ENCODE measurements at places on chromosomes 4 and X. TPM values are rescaled to one million over a fixed set of nuclear protein-coding genes. Genes with fewer than 3 reads are reported as not detected.

The GAGE1 gene
- not detected for total RNA-seq

DNA sequence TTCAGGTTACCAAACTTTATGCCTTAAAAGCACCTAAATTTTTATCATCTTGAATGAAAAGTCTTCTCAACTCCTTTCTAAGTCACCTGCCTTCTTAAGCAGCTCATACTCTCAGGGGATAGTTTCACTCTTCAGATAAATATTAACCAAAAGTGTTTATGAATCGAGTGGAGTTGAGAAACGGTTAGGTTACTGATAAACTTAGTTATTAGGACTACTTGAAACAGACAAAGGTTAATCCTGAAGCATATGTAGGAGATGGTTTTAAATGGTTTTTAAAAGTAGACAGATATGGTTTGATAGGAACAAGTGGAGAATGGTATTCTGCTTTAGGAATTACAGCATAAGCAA is 32.8 kb downstream of the CLDN22 start:
- H3K36me3 ChIP-seq = peaks cover 4% of the 10 kb centered on the region
- no peaks in the 10 kb centered on the region for H3K4me1 ChIP-seq
- H3K4me3 ChIP-seq = no peak overlapping the region
- DNase-seq = no peak
- no peaks in the 10 kb centered on the region for H3K27me3 ChIP-seq

- peaks cover 4% of the 10 kb centered on the region for H3K4me1 ChIP-seq
- H3K36me3 ChIP-seq = no peaks in the 10 kb centered on the region
- no peak overlapping the region for H3K27ac ChIP-seq
Measured at GRCh38 chrX:130676861-130677260, 226.1 kb downstream of the ENOX2 start.

DNA sequence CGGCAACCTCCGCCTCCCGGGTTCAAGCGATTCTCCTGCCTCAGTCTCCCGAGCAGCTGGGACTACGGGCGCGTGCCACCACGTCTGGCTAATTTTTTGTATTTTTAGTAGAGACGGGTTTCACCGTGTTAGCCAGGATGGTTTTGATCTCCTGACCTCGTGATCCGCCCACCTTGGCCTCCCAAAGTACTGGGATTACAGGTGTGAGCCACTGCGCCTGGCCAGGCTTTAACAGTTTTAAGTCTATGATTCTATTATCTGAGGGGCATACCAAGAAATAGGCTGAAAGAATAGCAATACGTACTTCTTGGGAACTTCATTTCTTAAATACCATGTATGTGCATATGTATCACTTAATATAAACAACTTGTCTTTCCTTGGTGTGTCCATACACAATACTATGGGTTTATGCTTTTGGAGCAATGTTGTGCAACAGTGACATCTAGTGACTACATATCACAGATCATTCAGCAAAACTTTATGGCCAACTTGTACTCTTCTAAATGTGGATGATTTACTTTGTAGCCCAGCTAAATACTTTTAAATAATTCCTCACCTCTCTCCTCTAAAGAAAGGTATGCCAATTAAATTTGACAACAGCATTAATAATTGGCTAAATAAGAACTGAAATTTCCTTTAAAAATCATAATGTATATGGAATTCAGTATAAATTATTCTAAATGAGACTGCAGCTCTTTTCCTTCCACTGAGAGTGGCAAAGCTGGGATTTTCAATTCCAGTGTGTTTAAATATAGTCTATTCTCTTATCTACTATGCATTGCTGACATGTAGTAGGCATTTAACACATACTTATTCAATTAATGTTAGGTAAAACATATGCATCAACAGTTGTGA is 10.4 kb downstream of the SLC9B1 start:
- no peak overlapping the region for H3K27ac ChIP-seq
- peak; percentile 20 for DNase-seq
- no peaks in the 10 kb centered on the region for H3K27me3 ChIP-seq
- H3K4me1 ChIP-seq = peaks cover 8% of the 10 kb centered on the region

DNA sequence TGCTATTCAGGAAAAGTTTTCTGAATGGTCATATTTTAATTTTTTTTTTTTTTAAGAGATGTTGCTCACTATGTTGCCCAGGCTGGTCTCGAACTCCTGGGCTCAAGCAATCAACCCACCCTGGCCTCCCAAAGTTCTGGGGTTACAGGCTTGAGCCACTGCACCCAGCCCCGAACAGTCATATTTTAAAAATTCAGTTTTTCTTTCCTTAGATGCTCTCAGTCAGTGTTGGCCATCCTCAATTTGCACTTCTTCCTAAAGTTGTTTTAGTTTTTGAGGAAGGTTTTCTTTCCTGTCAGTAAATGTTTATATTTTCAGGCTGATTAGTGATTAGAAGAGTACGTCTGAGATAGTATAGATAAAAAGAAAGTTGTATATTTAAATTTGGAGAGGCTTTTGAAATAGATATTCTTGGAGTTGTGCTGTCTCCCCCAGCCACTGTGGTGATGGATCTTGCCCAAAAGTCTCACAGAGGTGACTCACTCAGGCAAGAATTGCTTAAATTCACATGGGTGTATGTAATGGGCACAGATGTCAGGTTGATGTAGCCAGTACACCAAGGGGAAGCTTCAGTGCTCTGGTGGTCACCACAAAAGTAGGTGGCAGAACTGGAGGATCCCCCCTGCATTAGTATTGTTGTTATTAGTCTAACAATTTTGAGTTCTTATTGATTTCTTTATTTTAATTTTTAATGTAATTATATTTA is 72.2 kb upstream of the ELOVL6 start:
- no peak overlapping the region for H3K4me3 ChIP-seq
- no peaks in the 10 kb centered on the region for H3K27me3 ChIP-seq
- no peak for DNase-seq
- no peaks in the 10 kb centered on the region for H3K4me1 ChIP-seq
- H3K36me3 ChIP-seq = no peaks in the 10 kb centered on the region

DNA sequence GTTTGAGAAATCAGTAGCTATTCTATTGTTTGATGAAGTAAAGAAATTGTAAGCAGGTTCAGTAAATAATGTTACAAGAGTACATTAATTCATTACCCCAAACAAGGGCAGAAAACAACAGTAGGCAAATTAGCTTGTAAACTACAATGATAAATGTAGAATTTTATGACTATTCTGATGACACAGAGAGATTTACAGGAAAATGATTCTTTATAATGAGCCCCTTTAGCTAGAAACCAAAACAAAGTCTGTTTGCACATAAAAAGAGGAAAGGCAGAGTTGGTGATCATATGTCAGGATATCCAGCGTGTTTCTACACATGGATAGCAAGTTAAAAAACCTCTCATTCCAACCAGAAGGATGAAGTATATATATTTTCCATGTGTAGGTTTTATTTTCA is 204.8 kb downstream of the CFAP299 start:
- H3K27me3 ChIP-seq = no peaks in the 10 kb centered on the region
- H3K36me3 ChIP-seq = no peaks in the 10 kb centered on the region
- no peak for DNase-seq
- H3K4me1 ChIP-seq = no peaks in the 10 kb centered on the region
- no peak overlapping the region for H3K27ac ChIP-seq

GRCh38 chrX:15947648-15948317 is 93.2 kb upstream of the AP1S2 start:
- no peak for DNase-seq
- no peak overlapping the region for H3K27ac ChIP-seq
- no peaks in the 10 kb centered on the region for H3K4me1 ChIP-seq
- no peak overlapping the region for H3K4me3 ChIP-seq

DNA sequence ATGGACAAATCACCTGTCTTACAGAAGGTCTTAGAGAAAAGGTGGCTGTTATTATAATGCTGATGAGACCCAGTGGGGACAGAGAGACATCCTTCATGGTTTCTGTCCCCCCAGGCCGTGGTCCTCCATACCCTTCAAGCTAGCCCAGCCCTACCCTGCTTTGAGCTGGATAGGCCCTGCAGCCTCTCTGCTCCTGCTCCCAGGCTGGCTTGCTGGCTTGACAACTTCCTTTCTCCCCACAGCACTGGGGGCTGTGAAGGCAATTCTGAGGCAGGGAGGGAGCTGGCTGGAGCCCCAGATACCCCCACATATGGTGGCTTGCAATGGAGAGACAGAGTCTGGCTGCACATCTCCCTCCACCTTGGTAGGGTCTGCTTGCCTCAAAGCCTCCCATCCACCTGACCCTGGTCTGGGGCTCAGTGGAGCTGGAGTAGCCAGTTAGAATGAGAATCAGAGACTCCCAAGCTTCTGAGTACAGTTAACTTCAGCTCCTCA is 118.2 kb downstream of the PJA1 start:
- H3K27me3 ChIP-seq = peaks cover 12% of the 10 kb centered on the region
- H3K27ac ChIP-seq = no peak overlapping the region
- no peaks in the 10 kb centered on the region for H3K36me3 ChIP-seq
- DNase-seq = no peak
- no peaks in the 10 kb centered on the region for H3K4me1 ChIP-seq

DNA sequence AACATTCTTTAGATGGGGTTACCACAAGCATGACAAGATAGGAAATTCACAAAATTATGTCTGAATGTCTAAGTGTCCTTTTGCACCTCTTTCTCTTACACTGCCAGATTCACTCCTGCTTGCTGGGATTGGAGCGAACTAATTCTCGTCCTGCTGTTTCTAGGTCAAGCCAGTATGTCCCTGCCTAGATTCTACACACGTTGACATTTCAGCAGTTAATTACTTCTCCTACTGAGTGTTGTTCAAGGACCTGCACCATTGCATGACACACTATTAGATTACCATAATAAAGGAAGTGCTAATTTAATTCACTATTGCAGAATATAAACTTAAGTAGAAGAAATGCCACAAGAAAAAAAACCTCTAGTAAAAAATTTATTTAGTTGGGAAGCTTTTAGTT is 1911.7 kb downstream of the PCDH7 start:
- DNase-seq = no peak
- H3K36me3 ChIP-seq = no peaks in the 10 kb centered on the region
- H3K4me3 ChIP-seq = no peak overlapping the region
- no peaks in the 10 kb centered on the region for H3K27me3 ChIP-seq

- no peaks in the 10 kb centered on the region for H3K27me3 ChIP-seq
- DNase-seq = no peak
- no peak overlapping the region for H3K27ac ChIP-seq
- H3K4me3 ChIP-seq = no peak overlapping the region
Measured at GRCh38 chr4:86978709-86979108, 43.9 kb downstream of the AFF1 start.

DNA sequence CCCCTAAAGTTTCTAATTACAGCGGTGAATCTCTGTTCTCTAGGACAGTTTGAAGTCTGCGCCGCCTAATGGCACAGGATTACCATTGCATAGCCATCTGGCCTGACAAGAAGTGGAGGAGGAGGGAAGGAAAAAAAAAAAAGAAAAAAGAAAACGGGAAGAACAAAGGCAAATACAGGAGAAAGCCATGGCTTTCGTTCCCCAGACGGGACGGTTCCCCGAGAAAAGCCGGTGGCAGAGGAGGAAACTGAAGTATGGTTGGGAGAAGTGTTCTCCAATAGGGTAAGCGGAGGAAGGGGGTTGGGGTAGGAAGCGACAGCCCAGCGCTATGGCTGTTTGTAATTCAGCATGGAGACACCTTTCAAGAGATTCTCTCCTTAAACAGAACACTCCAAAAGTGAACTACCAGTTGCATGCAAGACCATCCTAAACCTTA is 80.8 kb downstream of the HMGN5 start:
- peak; percentile 47 for DNase-seq
- peak overlapping the region; percentile 56 for H3K4me3 ChIP-seq
- peaks cover 8% of the 10 kb centered on the region for H3K4me1 ChIP-seq
- peaks cover 11% of the 10 kb centered on the region for H3K27me3 ChIP-seq
- H3K36me3 ChIP-seq = no peaks in the 10 kb centered on the region

DNA sequence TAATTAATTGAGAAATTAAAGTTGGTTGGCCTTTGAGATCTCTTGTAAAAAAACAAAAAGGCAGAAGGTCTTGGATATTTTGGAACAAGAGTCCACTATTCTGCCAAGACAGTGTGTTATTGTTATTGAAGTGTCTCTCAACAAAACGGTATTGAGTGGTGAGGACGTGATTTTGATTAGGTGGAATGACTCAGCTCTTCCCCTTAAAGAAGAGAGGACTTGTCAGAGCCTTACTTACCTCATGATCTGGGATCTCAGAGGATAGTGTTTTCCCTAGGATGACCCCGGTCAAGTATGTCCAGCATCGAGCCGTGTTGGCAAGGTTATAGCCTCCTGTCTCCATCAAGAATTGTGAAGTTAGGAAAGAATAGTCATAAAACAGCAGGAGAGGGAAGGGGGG is 110.9 kb downstream of the HDAC8 start:
- no peaks in the 10 kb centered on the region for H3K4me1 ChIP-seq
- H3K27me3 ChIP-seq = no peaks in the 10 kb centered on the region
- H3K27ac ChIP-seq = no peak overlapping the region
- no peak overlapping the region for H3K4me3 ChIP-seq

DNA sequence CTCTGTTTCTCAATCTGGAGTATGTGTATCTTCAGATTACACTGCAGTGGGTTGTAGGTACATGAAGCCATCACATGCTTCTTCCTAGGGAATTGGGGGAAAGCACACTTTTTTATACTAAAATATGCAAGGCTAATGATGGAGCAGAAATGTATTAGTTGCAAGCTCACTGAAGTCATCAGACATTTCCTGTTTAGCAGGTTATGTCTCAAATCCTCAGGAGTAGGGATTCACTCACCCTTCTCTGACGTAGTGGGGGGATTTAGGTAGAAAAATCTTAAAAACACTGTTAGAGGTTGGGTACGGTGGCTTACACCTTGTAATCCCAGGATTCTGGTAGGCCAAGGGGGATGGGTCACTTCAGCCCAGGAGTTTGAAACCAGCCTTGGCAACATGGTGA is 128.4 kb upstream of the GPC4 start:
- no peaks in the 10 kb centered on the region for H3K4me1 ChIP-seq
- no peaks in the 10 kb centered on the region for H3K36me3 ChIP-seq
- DNase-seq = no peak
- H3K4me3 ChIP-seq = no peak overlapping the region
- no peaks in the 10 kb centered on the region for H3K27me3 ChIP-seq

GRCh38 chrX:2965965-2966364 is 36.8 kb upstream of the ARSD start:
- no peaks in the 10 kb centered on the region for H3K27me3 ChIP-seq
- DNase-seq = no peak
- H3K4me3 ChIP-seq = no peak overlapping the region
- H3K27ac ChIP-seq = no peak overlapping the region
- no peaks in the 10 kb centered on the region for H3K36me3 ChIP-seq

DNA sequence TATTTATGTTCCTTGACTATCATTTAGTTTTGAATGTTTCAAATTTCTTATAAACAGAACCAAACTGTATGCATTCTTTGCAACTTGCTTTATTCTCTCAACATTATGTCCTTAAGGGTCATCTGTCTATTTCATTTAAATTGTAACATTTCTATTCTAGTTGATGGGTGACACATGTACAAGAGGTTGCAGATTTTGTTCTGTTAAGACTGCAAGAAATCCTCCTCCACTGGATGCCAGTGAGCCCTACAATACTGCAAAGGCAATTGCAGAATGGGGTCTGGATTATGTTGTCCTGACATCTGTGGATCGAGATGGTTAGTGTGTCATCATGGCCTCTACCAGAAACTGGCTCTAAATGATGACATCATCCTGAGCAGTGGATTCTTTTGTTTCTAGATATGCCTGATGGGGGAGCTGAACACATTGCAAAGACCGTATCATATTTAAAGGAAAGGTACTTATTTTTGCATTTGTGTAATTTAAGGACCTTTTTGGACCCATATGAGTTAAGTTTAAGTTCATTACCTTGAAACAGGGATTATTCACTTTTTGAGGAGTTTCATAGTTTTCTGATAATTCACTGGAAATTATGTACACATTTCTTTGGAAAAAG is 6.1 kb downstream of the LIAS start:
- H3K4me1 ChIP-seq = peaks cover 10% of the 10 kb centered on the region
- H3K27me3 ChIP-seq = no peaks in the 10 kb centered on the region
- no peak overlapping the region for H3K4me3 ChIP-seq
- DNase-seq = no peak

Data from adrenal gland (tissue), 19 donors.